Mesothelial cell of epicardium (in vitro differentiated cells): ENCODE measurements at places on chromosomes 13 and 19. TPM values are rescaled to one million over a fixed set of nuclear protein-coding genes. Genes with fewer than 3 reads are reported as not detected.

Gene LRRC8E
- total RNA-seq: 4.3 to 5.2 TPM (median 4.9 TPM) in 3 replicates

Gene ATP4B
- total RNA-seq: not detected in 3 replicates

Gene CEACAM16
- not detected in 3 replicates for total RNA-seq

DNA sequence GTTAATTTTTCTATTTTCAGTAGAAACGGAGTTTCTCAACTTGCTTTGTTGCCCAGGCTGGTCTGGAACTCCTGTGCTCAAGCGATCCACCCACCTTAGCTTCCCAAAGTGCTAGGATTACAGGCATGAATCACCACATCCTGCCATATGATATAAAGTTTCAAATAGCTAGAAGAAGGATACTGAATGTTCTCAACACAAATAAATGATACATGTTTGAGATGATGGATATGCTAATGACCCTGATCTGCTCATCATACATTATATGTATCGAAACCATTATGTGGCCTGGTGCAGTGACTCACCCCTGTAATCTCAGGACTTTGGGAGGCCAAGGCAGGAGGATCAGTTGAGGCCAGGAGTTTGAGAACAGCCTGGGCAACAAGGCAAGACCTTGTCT, 11.5 kb downstream of the CIB3 start:
- H3K27ac ChIP-seq: no peak overlapping the region
- no peak for DNase-seq
- no peaks in the 10 kb centered on the region for H3K27me3 ChIP-seq
- no peaks in the 10 kb centered on the region for H3K4me1 ChIP-seq
- no peaks in the 10 kb centered on the region for H3K36me3 ChIP-seq
- H3K4me3 ChIP-seq: no peak overlapping the region

DNA sequence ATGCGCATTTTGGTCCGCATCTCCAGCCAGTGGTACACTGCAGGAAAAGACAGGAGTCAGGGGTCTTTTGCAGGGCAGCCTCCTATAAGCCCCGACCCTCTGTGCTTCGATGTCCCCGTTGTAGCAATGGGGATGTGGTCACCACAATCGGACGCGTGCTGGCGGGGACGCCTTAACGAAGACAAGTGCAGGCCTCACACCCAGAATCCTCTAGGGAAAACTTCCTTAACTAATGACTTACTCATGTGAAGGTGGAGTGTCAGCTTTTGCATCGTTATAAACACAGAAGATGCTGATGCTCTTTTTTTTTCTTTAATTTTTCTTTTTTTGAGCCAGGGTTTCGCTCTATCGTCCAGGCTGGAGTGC, 22.1 kb downstream of the VASP start:
- peaks cover 15% of the 10 kb centered on the region for H3K36me3 ChIP-seq
- DNase-seq: no peak
- peaks cover 23% of the 10 kb centered on the region for H3K27me3 ChIP-seq
- no peak overlapping the region for H3K27ac ChIP-seq
- H3K4me3 ChIP-seq: peak overlapping the region; percentile 73
- peaks cover 14% of the 10 kb centered on the region for H3K4me1 ChIP-seq

DNA sequence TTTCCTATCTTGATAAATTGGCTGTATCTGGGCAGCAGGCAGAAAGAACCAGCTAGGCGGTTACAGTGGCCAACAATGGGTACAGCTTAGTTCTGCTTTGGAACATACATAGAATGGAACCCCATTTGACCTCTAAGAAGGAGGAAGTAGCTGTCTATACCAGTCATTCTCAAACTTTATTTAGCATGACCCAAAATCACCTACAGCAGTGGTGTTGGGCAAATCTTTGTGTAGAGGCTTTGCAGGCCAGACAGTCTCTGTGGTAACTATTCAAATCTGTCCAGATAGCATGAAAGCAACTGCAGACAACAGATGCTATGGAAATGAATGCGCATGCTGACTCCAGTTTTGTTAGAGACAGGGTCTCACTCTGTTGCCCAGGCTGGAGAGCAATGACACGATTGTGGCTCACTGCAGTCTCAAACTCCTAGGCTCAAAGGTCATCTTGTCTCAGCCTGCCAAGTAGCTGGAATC, 12.0 kb upstream of the KCNC3 start:
- H3K36me3 ChIP-seq: peaks cover 48% of the 10 kb centered on the region
- H3K27me3 ChIP-seq: no peaks in the 10 kb centered on the region
- H3K4me3 ChIP-seq: no peak overlapping the region
- no peak for DNase-seq
- H3K4me1 ChIP-seq: no peaks in the 10 kb centered on the region

DNA sequence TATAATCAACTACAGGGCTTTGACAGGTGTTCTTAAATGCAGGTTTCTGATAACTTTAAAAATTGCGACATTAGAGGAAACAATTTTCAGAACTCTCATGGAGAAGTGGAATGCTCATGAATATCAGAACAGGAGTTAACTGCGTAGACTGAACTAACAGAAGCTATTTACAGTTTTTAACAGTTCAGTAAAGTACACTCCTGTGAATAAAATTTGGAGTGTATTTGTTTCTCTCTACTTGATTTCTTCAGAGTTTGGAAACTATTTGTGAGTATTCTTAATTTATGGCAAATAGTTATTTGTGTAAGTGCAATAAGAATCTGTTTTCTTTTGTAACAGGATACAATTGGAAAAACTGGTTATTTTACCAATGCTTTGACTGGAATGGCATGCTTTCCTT, 114.4 kb downstream of the TNFRSF19 start:
- H3K4me1 ChIP-seq: peaks cover 4% of the 10 kb centered on the region
- H3K27ac ChIP-seq: no peak overlapping the region
- H3K4me3 ChIP-seq: no peak overlapping the region
- no peaks in the 10 kb centered on the region for H3K27me3 ChIP-seq
- no peak for DNase-seq
